ENCODE measurements at places on chromosomes 13 and 19.
A peak's percentile ranks its signal among the peaks of the same experiment; 100 is the strongest.

DNA sequence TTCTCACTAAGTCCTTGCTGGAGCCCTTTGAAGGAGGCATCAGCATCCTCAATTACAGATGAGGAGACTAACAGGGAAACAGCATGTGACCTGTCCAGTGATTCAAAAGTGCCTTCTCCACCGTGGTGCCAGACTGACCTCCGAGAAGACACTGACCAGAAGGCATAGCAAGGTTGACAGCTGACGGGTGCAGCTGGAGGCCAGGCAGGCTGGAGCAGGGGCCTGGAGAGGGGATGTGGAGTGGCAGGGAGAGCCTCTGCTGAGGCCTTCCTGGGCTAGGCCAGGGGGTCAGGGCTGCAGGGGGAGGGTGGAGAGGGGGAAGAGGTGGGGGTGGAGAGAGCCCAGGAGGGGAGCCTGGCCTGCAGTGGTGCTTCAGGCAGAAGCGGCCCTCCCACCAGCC lies 66.3 kb downstream of the KCTD15 start:
- DNase-seq: no peak

- DNase-seq: no peak
Measured at GRCh38 chr13:76523740-76524340, 362.4 kb downstream of the KCTD12 start.

DNA sequence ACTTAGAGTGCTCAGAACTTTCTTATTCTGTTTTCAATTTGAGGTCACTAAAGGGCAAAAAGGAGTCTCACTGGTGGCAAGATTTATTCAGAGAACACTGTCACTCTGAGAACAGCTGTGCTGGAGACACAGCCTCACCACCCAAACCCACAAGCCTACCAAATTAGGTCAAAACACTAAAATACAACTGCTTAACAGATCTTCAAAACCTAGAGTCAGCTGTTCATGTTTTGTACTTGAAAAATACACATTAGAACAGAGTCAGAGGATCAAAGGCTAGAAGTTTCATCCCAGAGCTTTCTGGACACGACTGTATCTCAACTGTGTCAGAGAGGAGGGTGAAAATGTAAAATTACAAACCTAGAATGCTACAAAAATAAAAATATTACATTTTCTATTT lies 89.3 kb downstream of the MIPEP start:
- DNase-seq: no peak

- DNase-seq: no peak
Measured at GRCh38 chr19:3046698-3047495, 15.4 kb downstream of the TLE5 start.

- no peak for DNase-seq
Measured at GRCh38 chr19:16139752-16140151, 3.7 kb upstream of the HSH2D start.

- no peak for DNase-seq
Measured at GRCh38 chr19:41694831-41695635, 7.0 kb upstream of the CEACAM7 start.

DNA sequence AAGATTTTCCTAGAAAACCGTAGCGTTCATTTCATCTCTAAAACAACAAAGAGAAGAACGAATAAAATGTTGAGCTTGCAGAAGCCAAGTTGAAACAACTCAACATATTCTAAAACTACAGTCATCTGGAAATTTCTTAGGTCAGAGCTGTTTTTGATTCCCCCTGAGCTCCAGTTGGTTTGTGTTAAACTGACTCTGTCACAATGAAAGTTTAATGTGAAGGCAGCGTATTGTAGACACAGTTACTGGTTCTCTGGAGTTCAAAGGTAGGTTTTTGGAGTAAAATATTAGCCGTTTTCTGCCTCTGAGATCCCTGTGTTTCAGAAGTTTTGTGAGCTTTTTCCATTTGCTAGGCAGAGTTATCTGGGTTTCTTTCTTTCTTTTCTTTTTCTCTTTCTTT lies 2.2 kb downstream of the ARHGEF7 start:
- DNase-seq: no peak

- no peak for DNase-seq
Measured at GRCh38 chr13:101473458-101473857, 21.0 kb downstream of the ITGBL1 start.

GRCh38 chr13:72728290-72728605 lies 525 bp downstream of the BORA start:
- no peak for DNase-seq

DNA sequence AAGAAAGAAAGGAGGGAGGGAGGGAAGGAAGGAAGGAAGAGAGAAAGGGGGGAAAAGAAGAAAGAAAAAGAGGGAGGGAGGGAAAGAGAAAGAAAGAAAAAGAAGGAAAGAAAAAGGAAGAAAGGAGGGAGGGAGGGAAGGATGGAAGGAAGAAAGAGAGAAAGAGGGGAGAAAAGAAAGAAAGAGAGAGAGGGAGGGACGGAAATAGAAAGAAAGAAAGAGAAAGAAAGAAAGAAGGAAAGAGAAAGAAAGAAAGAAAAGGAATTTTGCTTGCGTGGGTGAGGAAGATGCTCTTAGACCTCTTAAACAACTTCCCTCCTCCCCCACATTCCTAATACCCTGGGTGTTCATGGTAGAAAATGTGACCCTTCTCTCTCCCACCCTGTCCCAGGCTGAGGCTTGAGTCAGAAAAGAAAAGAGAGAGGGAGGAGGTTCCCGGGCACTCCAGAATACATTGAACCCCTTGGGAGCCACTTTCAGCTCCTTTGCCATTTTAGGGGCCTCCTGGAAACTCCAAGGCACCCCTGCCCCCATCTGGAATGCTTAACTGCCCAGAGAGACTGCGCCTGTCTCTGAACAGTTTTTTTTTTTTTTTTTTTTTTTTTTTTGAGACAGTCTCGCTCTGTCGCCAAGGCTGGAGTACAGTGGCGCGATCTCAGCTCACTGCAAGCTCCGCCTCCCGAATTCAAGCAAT lies 9.2 kb upstream of the KANK3 start:
- no peak for DNase-seq

- DNase-seq: peak; percentile 83
Measured at GRCh38 chr19:5803752-5804515, 933 bp upstream of the NRTN start.

- no peak for DNase-seq
Measured at GRCh38 chr13:112697756-112698655, 8.2 kb downstream of the ATP11A start.

- DNase-seq: no peak
Measured at GRCh38 chr19:16274447-16274846, 50.2 kb upstream of the KLF2 start.

DNA sequence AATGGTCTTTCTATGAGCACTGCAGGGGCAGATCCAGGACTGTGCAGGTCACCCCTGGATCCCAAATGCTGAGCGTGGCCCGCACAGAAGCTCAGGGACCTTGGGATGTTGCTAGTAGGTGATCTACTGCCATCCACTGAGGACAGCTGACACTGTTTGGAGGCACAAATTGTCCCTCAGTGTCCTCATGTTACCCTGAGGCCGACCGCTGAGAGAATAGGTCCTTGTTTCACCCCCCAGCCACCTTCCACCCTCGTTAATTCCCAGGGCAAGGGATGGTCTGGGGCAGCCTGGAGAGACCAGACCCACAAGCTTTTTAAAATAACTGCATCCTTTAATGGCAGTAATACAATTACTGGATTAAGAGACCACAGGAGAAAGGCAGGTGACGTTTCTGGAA lies 15.4 kb upstream of the TMEM160 start:
- no peak for DNase-seq

DNA sequence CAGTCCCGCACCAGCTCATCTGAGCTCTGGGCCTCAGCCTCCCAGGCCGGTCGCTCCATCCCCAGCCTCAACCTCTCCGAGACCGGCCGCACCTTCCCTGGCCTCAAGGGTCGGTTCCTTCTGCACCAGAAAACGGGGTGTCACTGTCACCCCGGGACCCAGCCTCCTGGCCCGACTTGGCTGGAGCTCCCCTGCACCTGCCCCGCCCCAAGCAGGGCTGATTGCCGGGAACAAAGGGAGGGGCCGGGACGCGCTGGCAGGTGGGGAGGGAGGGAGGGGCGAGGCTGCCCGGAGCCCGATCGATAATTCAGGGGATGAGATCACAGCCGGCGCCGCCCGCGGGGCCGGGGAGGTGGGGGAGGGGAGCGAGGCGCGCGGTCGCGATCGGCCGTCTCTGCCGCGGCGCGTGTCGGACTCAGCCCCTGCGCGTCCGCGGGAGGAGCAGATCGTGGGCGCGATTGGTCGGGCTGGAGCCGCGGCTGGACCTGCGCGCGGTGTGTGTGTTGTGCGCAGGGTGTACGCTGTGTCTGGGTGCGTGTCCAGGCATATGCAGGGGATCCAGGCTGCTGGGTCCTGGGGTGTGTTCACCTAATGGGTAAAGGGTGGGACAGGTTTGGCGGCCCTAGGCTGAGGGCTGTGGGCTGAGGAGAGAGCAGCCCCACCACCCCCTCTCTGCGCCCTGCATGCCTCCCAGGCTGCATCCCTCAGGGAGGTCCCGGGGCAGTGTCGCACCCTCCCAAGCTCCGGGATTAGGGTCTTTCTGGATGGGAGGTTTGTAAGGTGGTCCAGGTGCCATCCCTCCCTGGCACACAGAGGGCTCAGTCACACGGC lies 1.1 kb upstream of the SHC2 start:
- DNase-seq: no peak

- DNase-seq: no peak
Measured at GRCh38 chr13:104320446-104320845, 1254.2 kb upstream of the SLC10A2 start.

DNA sequence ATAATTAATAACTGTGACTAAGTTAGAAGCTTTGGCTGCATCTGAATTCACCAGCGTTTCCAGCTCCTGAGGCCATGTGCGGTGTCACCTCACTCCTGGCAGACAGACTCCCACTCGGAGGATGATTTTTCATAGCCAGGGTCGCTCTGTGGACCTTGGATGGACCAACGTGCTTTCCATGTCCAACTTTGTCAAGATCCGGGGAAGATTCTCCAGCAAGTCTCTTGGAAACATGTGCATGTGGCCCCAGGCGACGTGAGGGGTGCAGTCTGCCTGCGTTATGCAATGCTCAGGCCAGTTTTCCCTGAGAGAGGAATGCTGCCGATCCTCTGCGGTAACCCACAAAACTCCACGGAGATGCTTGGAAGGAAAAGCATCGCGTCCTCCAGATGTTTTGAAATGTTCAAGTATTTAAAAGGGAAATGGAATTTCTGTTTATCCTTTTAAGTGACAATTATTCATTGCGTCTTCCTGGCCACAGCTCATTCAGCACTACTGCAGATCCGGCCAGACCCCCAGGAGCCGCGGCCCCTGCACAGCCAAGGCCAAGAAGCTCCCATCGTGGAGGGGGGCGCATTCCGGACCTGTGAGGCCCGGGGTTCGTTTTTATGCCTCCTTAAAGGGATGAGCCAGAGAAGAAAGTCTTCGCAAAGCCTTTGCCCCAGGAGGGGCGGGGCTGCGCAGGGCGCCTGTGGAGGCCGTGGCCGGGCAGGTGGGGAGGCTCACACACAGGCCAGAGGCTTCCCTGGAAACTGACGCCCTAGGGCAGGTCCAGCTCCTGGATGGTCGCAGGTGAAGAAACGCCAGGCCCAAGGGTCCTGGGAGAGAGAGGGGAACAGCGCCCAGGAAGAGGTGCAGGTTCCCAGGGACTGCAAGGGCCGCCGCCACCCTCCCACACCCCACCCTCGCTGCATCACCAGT lies 46.0 kb downstream of the C13orf46 start:
- no peak for DNase-seq

DNA sequence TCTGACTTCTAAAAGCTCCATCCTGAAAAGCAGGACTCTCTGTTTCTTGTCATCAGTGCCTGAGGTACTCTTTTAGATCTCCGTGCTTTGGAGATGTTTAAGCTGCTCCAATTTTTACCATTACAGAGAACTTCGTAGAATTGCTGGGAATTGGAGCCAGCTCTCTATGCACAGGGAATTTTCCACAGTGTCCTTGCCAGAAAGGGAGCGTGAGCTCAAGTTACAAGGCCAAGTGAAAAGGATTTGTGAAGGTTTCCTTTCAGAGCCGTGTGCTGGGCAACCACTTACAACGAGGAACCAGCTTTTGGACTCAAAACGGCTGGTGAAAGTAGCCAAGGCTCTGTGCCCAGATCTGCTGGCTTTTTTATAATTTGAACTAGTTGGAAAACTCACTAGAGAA lies 82.6 kb downstream of the NUFIP1 start:
- DNase-seq: no peak

DNA sequence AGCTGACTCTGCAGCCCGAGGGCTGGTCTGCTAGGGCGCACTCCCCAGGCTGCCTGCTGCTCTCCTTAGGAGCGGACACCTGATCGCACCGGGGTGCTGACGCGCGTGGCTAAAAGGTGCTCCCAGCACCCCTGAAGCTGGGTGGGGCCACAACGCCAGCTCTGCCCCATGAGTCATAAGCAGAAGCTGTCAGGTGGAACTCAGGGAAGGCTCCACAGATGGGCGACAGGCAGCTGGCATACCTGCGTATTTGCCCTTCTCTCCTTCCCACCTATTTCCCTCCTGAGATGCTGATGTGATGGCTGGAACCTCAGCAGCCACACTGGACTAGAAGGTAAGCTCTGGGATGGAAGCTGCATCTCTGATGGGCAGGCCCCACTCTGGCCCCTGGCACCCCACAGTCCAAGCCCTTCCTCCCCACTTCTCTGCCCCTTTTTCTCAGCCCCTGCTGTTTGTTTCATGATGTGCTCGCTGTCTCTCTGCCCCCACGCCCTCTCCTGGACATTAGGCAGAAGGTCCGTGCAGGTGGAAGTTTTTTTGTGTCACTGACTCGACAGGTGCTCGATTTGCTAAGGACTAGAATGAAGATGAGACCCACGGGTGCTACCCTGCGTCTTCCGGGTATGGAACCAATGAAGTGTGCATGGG lies 30.3 kb upstream of the CACTIN start:
- no peak for DNase-seq

DNA sequence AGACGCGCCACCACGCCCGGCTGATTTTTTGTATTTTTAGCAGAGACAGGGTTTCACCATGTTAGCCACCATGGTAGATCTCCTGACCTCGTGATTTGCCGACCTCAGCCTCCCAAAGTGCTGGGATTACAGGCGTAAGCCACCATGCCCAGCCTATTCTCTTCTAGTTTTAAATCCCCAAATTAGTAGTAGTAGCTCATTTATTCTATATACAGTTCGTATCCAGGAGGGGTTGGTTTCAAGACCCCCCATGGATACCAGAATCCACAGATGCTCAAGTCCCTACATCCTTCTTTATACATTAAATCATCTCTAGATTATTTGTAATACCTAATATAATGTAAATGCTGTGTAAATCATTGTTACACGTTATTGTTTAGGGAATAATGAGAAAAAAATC lies 2.0 kb downstream of the ZNF568 start:
- DNase-seq: no peak

GRCh38 chr13:24050796-24051715 lies 109.5 kb upstream of the SPATA13 start:
- peak; percentile 19 for DNase-seq

All from T-helper 2 cell (primary cell).